ENCODE measurements at places on chromosomes 13 and 19.

GRCh38 chr19:13017306-13018034 is 22.2 kb downstream of the NFIX start:
- DNase-seq = no peak

DNA sequence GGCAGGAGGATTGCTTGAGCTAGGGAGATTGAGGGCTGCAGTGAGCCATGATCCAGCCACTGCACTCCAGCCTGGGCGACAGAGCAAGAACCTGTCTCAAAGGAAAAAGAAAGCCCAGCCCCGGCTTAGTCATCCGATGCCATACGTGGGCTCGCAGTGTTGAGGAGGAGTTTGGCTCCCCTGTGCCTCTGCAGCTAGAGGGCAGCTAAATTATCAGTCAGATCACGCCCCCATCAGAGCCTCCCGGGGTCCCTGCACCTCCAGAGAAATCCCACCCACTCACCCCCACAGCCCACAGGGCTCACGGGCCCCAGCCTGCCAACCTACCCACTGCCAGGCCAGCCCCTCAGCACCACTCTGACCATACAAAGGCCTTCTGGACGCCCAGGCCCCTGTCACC is 27.6 kb downstream of the MAU2 start:
- no peak for DNase-seq

DNA sequence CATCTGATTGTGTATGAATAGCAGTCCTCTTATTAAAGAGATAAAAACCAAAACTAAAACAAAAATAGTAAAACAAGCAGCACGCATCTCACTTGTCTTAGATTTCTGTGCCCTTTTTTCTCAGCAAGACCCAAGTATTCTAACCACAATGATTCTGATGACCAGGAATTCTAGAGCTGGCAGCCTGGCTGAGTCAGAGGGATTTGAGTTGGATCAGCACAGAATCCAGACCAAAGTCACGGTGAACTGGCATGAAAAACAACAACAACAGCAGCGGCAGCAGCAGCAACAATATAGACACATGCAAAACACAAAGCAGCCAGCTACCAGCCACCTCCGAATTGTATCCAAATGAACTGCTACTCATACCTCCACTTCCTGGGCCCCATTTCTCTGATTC is 360.5 kb downstream of the KCNRG start:
- DNase-seq = no peak

GRCh38 chr13:77820431-77821149 is 98.0 kb downstream of the EDNRB start:
- no peak for DNase-seq

GRCh38 chr19:21574607-21575006 is 69.2 kb downstream of the ZNF429 start:
- DNase-seq = no peak

GRCh38 chr13:98144801-98145350 is 2.0 kb downstream of the FARP1 start:
- no peak for DNase-seq

- DNase-seq = no peak
Measured at GRCh38 chr19:57813919-57814504, 701 bp downstream of the ZNF552 start.

- no peak for DNase-seq
Measured at GRCh38 chr13:110806636-110807035, 93.1 kb downstream of the ING1 start.

GRCh38 chr13:77031656-77032243 is 4.8 kb upstream of the FBXL3 start:
- no peak for DNase-seq

GRCh38 chr13:108322206-108322824 is 52.8 kb downstream of the TNFSF13B start:
- peak; percentile 38 for DNase-seq

DNA sequence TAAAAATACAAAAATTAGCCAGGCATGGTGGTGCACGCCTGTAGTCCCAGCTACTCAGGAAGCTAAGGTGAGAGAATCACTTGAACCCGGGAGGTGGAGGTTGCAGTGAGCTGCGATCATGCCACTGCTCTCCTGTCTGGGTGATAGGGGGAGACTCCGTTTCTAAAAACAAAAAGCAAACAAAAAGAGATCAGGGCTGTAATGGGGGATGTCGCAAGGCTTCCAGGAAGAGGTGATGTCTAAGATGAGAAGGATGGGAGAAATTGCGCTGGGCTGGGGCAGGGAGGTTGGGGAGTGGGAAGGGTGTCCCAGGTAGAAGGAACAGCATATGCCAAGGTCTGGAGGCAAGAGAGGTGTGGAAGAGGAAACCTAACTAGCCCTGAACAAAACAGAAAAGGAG is 36.1 kb downstream of the PTPRS start:
- no peak for DNase-seq

DNA sequence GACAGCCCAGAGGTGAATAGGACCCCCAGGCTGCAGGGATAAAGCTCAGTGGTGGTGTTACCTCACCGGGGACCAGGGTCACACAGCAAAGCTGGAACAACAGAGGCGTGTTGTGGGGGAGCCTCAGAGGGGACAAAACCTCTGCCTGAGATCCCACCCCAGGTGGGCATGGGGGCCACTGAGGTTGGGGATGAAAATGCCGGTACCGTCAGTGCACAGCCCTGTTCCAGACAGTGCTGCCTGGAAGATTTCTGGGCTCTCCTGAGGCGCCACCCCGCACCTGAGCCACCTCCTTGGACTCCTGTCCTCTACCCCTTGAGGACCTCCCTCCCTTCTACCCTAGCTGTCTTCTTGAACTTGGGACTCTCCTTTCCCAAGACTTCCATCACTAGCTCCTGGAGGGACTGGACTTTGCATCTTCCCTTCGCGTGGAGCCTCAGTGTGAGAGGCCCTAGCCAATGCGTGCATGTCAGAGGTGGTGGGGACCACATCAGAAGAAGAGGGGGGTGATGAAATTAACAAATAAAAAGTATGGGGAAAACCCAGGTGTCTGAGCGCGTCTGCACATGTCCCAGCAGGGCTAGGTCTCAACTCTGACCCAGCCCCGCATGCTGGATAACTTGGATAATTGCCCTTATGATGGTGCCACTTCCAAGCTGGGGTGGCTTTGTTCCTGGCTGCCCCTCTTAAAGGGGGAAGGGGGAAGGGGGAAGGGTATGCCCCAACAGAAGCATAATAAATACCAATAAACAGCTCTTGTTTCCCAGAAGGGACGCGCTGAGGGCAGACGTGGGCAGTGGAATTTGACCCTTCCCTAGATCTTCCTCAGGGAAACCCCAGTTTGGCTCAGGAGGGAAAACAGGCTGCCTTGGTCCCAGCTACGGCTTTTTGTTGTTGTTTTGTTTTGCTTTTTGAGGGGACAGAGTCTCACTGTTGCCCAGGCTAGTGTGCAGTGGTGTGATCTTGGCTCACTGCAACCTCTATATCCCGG is 11.6 kb downstream of the CNFN start:
- no peak for DNase-seq

DNA sequence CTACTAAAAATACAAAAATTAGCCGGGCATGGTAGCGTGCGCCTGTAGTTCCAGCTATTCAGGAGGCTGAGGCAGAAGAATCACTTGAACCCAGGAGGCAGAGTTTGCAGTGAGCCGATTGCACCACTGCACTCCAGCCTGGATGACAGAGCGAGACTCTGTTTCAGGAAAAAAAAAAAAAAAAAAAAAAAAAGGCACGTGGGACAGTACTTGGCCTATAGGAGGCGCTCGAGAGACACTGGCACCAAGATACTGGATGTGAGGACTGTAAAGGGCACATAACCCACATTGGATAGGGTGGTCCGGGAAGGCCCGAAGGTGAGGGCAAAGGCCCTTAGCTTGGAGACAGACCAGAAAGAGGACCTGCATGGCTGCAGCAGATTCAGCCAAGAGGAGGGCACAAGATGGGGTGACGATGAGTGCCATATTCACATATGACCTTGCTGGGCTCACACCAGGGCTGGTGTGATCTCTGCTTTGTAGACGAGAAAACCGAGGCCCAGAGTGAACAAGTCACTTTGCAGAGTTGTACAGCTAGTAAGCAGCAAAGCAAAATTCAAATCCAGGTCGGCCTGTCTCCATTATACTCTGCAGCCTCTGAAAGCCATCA is 89.4 kb downstream of the DPF1 start:
- no peak for DNase-seq

DNA sequence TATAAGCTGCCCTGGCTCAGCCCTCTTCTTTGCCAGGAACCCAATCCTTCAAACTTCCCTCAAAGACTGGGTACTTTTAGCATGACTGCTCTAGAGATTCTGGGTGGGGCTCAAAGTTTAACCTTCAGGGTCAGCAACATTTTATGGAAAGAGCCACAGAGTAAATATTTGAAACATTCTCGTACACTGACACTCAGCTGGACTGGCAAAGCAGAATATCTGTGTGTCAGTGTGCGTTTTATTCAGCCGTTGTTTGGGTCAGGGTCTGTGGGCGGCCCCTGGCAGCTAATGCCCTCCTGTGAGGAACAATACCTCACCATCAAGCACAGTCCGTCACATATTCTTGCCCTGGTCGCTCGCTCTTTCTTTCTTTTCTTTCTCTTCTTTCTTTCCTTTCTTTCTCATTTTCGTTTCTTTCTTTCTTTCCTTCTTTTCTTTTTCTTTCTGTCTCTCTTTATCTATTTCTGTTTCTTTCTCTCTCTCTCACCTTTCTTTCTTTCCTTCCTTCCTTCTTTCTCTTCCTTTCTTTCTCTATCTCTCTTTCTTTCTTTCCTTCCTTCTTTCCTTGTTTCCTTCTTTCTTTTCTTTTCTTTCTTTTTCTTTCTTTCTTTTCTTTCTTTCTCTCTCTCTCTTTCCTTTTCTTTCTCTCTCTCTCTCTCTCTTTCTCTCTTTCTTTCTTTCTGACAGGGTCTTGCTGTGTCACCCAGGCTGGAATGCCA is 10.7 kb downstream of the DPRX start:
- no peak for DNase-seq

GRCh38 chr13:59346999-59347723 is 816.6 kb downstream of the DIAPH3 start:
- no peak for DNase-seq

- DNase-seq = no peak
Measured at GRCh38 chr19:36060430-36060829, 5.7 kb downstream of the WDR62 start.

DNA sequence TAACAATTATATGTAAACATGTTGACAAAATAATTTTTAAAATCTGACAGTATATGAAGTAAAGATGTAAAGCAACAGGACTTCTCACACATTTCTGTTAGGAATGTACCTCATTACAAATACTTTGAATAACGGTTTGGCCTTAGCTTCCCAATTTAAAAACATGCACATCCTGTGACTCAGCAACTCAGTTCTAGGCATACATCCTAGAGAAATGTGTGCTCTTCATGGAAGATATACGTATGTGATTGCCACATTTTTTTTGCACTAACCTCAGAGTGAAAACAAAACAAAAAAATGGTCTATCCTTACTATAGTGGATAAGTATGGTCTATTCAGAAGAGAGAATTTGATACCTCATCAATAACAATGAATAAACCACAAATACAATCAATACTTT is 314.6 kb downstream of the LIG4 start:
- DNase-seq = no peak

- no peak for DNase-seq
Measured at GRCh38 chr13:95564733-95565291, 12.3 kb downstream of the CLDN10 start.

DNA sequence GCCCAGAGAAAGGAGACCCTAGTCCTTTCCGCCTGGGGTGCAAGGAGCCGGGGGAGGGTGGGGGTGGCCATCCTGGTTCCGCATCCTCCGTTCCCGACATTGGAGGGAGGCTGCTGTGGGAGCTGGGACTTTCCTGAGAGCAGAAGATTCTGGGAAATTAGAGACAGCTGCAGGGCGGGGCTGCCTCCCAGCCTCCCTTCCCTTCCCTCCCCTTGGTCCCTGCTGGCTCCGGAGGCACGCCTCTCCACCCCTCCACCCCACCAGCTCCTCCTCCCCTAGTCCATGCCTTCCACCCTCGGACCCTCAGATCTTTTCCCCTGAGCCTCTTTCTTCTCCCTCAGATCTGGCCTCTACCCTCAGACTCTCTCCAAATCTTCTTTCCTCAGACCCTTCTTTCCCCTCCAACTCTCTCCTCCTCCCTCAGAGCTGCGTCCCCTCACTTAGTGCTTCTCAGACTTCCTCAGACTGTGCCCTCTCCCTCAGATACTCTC is 3.1 kb upstream of the BCL3 start:
- DNase-seq = no peak

DNA sequence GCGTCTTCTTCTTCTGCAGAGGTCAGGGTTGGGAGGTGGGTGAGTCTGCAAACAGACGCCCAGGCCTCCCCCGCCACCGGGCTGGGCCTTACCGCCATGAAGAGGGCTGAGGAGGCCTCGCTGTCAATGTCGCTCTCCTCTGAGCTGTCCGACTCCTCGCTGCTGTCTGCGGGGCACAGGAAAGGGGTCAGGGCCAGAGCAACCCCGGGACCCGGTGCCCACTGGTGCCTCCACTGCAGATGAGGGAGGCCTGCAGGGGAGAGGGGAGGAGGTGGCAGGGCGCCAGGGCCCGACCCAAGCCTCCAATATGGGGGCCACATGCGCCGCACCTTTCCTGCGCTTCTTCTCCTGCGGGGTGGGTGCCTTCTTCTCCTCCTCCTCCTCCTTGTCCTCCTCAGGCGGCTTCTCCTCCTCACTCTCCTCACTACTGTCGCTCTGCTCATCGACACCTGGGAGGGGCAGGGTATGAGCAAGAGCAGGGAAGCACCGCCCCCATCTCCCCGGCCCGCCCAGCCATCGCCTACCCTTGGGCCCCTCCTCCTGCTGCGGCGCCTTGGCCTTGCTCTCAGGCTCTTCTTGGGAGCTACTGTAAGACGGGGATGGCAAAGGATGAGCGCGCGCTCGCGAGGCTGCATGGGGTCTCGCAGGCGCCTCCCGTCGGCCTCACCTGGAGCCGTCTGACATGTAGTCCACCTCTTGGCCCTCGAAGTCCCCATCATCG is 5.5 kb upstream of the PSPN start:
- no peak for DNase-seq

GRCh38 chr19:41309180-41310032 is 566 bp upstream of the CCDC97 start:
- DNase-seq = no peak

DNA sequence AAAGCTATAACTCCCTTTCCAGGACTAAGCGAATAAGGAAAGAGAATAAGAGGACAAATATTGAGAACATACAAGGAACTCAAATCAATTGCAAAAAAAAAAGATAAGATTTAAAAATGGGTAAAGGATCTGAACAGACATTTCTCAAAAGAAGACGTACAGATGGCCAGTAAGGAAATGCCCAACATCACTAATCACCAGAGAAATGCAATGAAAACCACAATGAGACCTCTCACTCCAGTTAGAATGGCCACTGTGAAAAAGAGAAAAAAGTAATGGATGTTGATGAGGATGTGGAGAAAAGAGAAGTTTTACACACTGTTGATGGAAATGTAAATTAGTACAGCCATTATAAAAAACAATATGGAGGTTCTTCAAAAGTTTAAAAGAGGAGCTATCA is 63.8 kb downstream of the VWA8 start:
- no peak for DNase-seq

GRCh38 chr13:60258349-60258748 is 94.6 kb upstream of the DIAPH3 start:
- DNase-seq = no peak

GRCh38 chr19:34664168-34664567 is 12.8 kb downstream of the SCGB2B2 start:
- no peak for DNase-seq
